Stimulated activated CD4-positive, alpha-beta T cell treated with anti-CD3 and anti-CD28 coated beads, Interleukin-1b, Interleukin-23, amount 100 ng/mL, for 1 hour (primary cell): ENCODE measurements at places on chromosomes 4 and X.

DNA sequence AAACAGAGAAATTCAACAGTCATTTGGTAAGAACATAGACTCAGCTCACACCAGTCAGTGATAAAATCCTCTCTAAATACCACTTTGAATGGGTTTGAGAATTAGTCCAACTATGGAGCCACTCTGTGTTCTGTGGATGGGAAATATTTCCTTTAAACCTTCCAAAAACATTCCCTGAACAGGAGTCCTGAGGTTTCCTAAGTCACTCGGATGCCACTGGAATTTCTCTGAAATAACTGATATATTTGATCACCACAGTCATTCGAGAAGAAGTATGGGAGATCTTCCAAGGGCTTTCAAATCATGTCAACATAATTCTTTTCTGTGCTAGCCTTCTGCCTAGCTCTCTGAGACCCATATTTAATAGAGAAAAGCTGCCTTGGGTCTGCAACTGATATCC lies 958.6 kb downstream of the STIM2 start:
- no peak for DNase-seq

- peak; percentile 4 for DNase-seq
Measured at GRCh38 chr4:110198435-110199416, at the start of gene ELOVL6. Gene ELOVL6, minus strand, starts transcription at chr4:110198615. Its CDS starts 280 bp downstream, at chr4:110198335.

GRCh38 chr4:125796138-125796537 lies 481.4 kb downstream of the FAT4 start:
- DNase-seq = no peak

GRCh38 chrX:129823522-129823921 lies 20.2 kb downstream of the ZDHHC9 start:
- DNase-seq = no peak

DNA sequence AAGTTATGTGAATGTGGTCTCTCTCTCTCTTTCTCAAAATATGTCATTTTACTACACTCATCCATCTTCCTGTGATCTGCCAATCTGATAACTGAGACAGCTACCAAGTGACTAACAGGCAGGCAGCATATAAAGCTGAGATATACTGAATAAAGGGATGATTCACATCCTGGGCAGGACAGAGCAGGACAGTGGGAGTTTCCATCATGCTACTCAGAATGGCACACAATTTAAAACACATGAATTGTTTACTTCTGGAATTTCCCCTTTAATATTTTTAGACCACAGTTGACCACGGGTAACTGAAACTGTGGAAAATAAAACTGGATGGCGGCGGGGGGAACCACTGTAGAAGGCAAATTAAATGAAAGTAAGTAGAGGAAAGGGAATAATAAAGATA lies 58.6 kb upstream of the DCTD start:
- DNase-seq = no peak

DNA sequence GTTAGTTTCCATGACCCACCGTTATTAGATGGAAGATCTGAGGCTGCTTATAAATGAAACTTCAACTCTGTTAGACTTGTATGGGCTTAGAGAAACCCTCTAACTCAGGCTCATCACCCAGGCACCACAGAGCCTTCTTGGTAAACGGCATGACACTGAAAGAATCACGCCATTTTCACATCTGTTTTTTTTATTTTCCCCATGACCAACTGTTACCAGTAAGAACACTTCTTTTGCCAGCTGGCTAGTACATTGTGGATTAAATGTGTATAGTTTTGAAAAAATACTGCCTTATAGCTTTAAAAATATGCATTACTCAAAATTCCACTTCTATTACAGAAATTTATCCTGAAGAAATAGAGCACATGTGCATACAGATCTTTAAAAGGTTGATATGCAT lies 48.0 kb upstream of the APELA start:
- DNase-seq = no peak
